ENCODE measurements at places on chromosomes 2 and 18. TPM values are rescaled to one million over a fixed set of nuclear protein-coding genes. Genes with fewer than 3 reads are reported as not detected.
A peak's percentile ranks its signal among the peaks of the same experiment; 100 is the strongest.

GRCh38 chr2:174691201-174691779, 73.0 kb downstream of the CHRNA1 start:
- no peak for DNase-seq

DNA sequence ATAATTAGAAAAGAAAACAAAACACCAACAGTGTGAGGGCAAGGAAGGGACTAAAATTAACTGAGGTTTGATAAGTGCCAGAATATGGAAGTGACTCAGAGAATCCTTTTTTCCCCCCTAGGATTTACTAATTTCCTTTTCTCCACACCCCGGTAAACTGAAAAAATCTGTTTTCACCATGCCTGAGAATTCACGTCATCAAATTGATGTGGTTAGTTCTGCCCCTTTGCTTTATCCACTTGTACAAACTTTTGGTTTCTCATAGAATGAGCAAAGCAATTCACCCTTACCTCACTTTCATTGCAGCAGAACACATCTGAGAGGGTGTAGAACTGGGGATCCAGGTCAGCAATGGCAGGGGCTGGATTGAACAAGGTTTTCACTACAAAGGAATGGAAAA, 57.8 kb downstream of the RBKS start:
- DNase-seq: no peak

DNA sequence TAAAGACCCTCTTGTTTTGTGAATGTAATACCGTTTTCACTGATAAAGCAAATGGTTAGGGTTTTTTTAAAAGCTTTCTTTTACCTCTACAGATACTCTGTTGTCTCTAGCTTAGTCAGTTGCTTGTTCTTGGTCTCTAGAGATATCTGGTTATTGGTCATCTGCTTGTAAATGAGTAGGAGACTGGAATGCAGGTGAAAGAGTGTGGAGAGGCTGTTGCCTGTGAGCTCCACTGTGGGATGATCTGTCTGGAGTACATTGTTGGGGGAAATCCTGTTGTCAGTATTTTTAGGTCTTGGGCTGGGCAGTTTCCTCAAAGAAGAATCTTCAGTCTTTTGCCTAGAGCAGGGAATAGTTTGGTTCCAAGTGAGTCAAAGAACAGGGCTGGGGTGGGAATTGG, 67.7 kb downstream of the SMCHD1 start:
- DNase-seq: no peak

GRCh38 chr2:231480781-231481180, 16.5 kb upstream of the NCL start:
- DNase-seq: no peak

- DNase-seq: no peak
Measured at GRCh38 chr18:8763611-8764010, 58.3 kb downstream of the MTCL1 start.

GRCh38 chr2:183248866-183249567, 124.8 kb downstream of the NUP35 start:
- DNase-seq: no peak

GRCh38 chr2:117378653-117379052, 435.8 kb upstream of the DDX18 start:
- no peak for DNase-seq

DNA sequence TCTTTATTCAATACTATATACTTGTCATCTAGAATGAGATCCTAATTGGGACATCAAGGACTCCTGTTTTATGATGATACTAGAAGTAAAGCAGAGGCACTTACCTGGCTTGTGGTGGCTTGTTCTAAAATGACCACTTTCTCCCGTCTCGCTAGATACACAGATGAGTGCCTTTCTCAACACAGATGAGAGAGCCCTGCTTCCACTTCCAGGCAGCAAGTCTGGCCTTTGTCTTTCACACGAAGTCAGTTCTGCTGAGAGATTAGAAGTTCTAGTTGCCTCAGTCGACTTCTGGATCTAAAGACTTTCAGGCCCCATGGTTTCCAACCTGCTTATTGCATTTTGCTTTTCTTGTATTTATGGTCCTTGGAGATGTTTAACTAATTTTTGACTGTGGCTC, 70.3 kb downstream of the PPP1R1C start:
- no peak for DNase-seq

DNA sequence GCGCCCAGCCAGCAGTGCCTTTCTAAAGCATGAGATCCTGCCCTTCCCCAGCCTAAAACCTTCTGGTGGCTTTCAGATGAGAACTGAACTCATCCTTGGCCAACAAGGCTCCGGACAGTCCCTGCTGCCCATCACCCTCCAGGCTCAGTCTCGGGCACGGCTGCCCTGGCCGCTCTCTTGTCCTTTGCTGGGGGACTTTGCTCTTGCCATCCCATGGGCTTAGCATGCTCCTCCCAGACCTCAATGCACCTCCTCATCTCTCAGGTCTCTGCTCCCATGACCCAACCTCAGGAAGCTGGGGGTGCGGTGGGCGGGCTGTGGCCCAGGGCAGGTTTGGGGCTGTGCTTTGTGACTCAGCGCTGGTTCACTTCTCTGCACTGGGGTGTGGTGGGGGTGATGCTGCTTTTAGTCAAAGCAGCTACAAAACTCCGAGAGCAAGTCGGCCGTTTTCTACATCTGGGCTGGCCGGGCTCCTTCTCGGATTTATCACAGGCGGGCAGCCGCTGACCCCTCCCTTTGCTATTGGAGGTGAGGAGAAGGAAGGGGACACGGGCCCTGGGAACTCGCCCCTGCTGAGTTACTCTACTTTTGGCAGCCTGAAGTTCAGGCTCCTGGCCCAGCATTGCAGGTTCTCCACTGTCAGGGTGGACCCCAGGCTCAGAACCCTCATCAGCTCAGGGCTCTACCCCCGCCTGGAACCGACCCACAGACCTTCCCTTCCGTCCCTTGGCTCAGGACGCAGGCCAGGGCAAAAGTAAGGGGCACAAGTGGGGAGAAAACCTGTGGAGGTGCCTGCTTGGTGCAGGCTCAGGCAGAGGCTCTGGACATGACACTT, 90.6 kb upstream of the TAF1B start:
- DNase-seq: peak; percentile 65

GRCh38 chr2:223889229-223889628, 51.8 kb upstream of the AP1S3 start:
- DNase-seq: no peak

- no peak for DNase-seq
Measured at GRCh38 chr18:76213991-76214390, 281.1 kb downstream of the ZNF516 start.

DNA sequence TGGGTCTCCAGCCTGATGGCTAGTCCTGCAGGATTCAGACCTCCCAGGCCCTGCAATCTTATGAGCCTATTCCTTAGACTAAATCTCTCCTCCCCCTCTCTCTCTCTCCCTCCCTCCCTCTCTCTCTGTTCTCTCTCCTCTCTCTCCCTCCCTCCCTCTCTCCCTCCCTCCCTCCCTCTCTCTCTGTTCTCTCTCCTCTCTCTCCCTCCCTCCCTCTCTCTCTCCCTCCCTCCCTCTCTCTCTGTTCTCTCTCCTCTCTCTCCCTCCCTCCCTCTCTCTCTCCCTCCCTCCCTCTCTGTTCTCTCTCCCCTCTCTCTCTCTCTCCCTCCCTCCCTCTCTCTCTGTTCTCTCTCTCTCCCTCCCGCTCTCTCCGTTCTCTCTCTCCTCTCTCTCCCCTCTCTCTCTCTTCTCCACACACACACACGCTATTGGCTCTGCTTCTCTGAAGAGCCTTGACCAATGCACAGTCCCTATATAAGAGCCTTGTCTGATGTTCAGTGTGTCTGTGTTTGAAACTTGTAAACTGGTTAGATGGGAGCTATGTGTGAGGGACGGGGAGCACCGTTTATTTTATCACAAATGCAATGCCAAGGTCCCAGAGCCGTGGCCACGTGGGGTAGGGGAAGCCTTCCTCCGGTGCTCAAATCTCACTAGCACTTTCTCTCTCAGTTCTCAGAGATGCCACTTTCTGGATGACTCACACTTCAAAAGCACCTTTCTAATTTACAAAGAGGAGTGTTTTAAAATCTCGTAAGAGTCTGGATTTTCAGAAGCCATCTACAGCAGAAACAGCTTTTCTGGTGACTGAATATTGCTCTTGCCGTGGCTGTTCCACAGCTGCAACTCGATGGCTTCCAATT, 9.4 kb upstream of the PRLH start:
- DNase-seq: no peak

DNA sequence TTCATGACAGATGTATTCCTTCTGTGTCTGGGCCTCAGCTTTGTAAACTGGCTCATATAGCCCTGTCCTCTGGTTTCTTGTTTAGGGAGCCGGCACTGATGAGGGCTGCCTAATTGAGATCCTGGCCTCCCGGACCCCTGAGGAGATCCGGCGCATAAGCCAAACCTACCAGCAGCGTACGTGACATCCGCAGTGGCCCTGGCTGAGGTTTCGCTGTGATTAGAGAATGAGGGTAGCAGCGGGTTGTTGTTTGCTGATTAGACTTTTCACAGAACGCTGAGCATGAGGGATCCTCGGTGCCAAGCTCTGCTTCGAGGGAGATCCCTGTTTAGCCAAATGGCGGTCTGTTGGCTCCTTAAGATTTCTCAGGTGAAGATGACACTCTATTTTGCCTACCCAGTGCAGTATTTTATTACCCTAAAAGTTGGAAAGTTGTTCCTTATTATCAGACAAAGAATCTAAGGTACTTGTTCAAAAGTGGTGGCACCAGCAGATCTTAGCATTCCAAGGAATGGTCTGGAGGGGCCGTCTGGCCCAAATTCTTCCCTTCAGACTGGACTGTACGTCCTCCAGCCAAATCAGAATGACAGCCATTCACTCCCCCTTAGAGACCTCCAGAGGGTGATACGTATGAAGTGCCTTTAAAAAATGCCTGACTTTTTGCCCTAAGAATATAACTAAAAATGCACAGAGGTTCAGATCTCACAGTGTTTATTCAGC, 21.5 kb upstream of the GMCL1 start:
- no peak for DNase-seq

- no peak for DNase-seq
Measured at GRCh38 chr2:44430342-44430741, 68.6 kb downstream of the CAMKMT start.

- DNase-seq: no peak
Measured at GRCh38 chr2:199806179-199806578, 44.8 kb downstream of the FTCDNL1 start.

DNA sequence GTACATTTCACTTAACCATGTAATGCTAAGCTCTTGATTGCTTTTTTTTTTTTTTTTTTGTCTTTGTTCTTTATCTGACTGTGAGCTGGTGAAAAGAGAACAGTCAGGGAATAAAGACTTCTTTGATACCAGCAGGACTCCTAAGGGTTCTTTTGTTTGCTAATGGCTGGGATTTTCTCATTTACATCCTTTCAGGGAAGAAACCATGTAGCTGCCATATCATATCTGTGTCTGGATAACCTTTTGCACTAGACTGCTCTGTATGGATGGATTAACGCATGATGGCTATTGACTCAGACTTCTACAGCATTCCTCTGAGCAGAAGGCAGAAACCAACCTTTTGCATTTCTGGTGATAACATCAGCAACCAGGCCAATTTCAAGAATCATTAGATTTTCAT, 504.0 kb downstream of the LRRTM4 start:
- DNase-seq: no peak

DNA sequence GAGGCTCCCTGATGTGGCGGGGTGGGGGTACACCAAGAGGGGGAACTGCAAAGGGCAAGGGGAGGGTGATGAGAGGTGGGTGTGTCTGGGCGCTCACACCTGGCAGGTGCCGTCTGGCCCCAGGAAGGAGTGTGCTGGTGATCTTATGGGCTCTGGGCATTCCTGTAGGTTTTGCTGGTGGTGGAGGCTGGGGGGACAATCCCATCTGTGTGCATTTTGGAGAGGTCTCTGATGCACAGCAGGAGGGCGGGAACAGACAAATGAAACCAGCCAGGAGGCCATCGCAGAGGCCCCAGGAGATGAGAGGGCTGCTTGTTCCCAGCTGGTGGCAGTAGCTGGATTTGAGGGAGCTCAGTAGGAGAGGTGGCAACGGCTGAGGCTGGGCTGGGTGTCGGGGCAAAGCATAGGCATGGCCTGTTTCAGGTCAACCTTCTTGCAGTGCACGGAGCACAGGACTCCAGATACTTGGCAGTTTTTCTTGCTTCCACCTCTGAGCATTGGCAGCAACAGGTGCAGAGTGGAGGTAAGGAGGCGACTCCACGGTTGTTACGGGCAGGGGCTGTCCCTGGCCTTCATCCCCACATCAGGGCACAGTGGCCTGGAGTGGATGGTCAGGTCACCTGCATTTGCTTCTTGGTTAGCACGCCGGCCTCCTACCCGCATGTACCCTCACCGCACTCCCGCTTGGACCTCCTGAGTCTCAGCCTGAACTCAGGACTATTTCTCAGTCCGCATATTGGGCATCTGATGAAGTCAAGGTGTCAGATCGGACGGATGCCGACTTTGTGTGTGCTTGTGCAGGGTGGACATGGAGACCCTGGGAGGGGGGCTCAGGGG, 194.2 kb upstream of the HDAC4 start:
- peak; percentile 34 for DNase-seq

GRCh38 chr2:7403092-7403775, 486.0 kb downstream of the RNF144A start:
- no peak for DNase-seq

DNA sequence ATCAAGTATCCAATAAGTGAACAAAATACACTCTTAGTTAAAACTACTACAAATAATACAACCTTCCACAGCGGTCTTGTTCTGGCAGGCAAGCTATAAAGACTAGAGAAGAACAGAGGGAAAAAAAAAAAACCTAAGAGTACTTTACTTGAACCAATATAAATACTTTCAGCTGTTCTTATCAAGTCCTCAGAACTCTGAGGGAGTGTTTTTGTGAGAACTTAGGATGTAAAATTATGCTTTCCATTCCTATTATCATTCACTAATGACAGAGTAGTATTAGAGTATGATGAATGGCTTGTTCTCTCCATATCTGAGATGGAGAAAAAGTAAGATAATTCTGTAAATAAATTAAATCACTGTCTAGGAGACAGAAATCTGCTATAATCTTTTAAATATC, 68.3 kb downstream of the ATL2 start:
- DNase-seq: no peak

DNA sequence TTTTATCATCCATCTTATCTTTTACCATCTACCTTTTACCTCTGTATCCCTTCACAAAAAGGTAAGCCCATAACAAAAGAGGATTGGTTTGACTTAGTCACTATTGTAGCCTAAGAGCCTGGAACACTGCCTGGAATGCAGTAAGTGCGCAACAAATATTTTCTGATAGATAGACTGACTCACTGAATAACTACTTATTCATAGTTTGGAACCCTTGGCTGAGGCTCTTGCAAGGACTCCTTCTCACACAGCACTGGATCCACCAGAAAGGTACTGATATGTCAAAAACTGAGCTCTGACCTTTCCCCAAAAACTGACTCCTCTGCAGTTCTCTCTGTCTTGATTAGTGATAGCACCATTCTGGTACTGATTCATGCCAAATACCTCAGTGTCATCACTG, 426.7 kb downstream of the SETBP1 start:
- no peak for DNase-seq

DNA sequence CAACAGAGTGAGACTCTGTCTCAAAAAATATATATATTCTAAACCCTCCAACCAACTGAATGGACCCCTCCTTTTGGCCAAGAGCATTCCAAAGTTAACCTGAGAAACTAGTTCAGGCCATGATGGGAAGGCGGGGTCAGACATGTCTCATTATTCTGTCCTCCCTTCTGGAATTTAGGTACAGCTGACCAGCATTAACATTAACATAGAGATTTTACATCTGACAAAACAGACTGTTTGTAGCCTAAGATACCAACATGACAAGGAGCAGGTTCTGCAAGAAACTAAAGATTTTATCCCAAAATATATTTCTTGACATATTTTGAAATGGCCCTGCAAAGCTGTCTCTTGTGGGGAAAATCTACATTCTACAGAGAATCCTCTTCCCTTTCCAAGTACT, 6.8 kb upstream of the PDK1 start:
- no peak for DNase-seq

STPG4 gene
- 5.8 TPM for total RNA-seq

ALK gene
- 0.88 TPM for total RNA-seq

KANSL1L gene
- total RNA-seq: 25.4 TPM

TCF7L1 gene
- 0.94 TPM for total RNA-seq

TUBA3E gene
- not detected for total RNA-seq

ASXL3 gene
- 3.3 TPM for total RNA-seq

FZD7 gene
- total RNA-seq: 5.8 TPM
